GF-D8 (cell line): ENCODE measurements at places on chromosomes 6 and 20.

GRCh38 chr20:22563062-22563965, 21.1 kb downstream of the FOXA2 start:
- no peak for DNase-seq

- DNase-seq: no peak
Observed at GRCh38 chr6:87755708-87756671, 54.0 kb upstream of the AKIRIN2 start.

DNA sequence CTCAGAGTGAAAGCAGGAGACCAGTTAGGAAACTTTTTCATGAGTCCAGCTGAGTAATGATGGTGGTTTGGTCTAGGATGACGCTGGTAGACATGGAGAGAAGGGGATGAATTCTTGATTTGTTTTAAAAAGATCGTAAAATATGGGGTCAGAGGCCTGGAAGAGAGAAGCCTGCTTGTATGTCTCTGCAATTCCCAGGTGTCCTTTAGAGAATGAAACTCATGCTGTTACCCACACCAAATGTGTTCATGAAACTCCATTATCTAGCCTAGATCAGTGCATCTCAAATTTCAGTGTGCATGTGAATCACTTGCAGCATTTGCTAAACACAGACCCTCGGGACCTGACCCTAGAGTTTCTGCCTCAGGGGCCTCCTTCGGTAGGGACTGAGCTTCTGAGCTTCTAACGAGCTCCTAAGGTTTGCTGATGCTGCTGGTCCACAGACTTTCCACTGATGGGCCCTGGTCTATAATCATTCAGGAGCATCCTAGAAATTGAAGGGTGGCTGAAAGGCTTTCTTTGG, 302.0 kb upstream of the PLCB4 start:
- DNase-seq: no peak

DNA sequence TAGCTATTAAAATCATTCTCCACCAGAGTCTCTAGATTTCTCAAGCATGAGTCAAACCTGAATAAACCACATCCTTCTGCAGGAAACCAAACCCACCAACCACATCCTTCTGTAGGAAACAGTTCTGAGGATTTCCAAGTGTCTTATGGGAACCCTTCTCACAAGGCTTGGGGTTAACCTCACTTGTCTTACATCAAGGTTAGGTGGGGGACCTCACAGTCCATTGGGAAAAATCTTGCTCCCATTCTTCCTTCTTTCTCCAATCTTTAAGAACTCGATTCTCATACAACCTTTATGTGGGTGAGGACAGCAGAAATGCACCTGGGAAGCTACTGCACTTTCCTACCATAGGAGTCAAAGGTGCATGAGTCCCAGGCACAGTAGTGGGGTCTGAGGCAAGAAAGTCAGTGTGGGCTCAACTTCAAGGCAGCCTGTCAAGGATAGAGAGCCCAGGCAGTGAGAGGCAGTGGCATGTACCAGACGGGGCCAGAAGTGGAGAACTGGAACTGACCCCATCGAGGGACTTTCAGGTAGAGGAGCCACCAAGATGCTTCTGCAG, 114.5 kb downstream of the SLC22A3 start:
- DNase-seq: peak; percentile 68

DNA sequence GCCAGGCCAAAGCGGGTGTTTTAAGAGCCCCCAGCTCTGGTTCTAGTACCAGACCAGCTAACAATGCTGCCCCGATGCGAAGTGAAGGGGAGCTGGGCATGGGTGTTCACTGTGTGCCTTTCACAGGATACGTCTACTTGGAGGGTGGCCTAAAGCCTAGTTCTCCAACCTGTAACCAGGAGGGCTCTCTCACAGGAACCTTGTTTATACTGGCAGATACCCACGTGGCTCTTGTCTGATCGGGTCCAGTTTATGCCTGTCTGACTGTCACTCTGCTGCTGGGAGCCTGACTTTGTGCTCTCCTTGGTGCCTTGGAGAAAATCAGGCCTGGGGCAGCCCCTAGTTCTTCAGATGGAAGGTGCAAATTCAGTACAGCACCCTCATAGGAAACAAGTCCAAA, 60.2 kb upstream of the RNF144B start:
- no peak for DNase-seq

GRCh38 chr20:24662322-24662721, 192.9 kb downstream of the SYNDIG1 start:
- DNase-seq: no peak

DNA sequence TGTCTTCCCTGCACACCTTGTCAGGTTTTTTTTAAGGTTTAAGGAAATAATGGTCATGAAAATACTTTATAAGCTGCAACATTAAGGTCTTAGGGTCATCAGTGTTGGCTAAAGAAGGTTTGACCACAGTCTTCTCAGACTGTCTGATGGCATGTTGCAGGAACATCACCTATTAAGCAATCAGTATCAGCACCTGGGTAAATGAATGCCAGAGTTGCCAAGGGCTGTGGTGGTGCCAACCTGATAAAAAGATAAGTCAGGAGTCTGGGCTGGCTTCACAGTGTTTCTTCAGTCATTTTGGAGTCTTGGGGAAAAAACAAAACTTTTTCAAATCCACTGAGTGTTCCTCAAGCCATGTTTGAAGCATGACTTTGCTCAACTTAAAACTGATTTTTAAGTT, 61.5 kb upstream of the VSTM2L start:
- DNase-seq: no peak

DNA sequence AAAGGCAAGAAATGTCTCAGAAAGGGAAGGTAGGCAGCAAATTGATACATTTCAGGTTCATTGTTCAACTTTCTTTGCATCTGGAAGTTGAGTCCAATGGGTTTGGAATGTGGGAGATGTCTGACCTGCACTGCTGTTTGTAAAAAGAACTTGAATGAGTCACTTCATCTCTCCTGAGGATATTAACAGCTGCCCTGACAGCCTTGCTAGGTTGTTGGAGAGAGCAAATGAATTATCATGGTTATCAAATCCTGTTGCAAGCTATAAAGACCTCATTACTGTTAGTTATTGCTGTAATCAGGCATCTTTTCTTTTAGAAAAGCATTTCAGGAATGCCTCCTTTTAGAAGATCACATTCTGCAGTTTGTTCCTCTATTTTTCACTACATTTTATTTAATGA, 23.0 kb upstream of the FLRT3 start:
- DNase-seq: no peak

DNA sequence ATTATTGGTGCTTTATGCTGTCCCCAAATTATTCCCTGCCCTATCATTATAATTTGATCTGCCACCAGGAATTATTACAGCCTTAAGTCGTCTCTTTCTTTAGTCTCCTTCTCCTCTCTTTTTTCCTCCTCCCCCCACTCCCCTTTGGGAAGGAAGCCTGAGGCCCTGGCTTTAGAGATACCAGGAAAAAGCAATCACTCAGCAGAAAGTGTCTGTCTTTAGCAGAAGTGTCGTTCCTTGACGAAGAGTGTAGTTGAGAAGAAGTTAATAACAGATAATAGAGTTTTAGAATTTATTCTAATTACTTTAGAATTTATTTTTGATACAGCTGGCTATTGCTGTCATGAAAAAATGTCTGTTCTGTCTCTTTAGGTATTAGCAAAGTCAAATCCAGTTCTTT, 16.5 kb downstream of the LIN28B start:
- DNase-seq: no peak

- no peak for DNase-seq
Observed at GRCh38 chr20:25022680-25023079, 30.1 kb upstream of the APMAP start.

DNA sequence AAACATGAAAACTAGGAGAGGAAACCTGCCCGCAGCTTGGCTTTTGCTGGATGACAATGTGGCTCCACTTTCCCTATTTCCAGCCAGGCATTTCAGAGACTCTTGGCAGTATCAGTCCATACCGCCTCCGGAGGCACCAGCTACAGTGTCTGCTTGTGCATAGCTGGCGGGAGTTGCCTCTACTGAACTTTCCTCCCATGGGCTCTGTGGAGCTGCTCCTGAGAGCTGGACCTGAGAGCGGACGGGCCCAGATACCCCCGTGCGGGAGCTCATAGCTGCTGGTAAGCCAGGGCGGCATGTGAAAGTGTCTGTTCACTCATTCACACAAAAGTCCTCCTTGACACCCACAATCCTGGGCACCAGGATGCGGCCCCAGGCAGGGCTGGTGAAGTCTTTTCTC, 130.3 kb upstream of the PMEPA1 start:
- DNase-seq: no peak

DNA sequence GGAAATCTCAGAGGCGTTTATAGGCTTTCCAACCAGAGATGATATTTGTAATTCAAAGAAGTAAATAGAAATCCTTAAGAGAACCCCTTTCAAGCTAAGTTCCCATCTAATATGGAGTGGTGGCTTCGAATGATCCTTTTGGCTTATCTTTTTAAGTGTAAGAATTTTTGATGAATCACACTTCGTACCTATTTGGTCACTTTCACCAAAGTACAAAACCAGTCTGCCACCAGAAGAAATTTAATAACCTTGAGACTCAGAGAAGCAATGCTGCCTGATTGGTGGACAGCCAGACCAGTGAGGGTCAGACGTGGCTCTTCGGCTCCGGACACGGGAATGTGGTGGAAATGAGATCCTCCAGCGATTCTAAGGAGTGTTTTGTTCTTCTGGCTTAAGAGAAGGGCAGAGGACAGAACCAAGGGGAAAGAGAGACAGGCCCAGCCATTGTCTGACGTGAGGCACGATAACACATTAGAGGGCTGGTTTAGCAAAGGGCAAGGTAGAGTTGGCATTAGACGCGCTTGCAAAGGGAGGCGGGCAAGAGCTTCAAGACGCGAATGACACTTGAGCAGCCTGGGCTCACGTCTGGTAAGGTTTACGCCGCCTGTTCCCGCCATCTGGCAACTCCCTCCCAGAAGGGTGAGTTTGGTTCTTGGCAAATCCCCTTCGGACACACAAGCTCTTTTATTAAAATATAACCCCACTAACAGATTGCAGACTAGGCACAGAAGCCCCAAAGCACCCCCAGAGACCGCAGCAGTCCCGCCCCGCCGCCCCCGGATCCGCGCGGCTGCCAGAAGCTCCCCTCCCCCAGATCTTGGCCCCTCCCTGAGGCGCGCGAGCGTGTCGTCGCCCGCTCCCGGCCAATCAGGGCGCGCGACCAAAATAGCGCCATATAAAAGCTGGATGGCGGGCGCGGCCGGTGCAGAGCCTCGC, 50.0 kb upstream of the EZR start:
- DNase-seq: no peak

- DNase-seq: no peak
Observed at GRCh38 chr6:155936551-155936950, 480.9 kb upstream of the NOX3 start.

DNA sequence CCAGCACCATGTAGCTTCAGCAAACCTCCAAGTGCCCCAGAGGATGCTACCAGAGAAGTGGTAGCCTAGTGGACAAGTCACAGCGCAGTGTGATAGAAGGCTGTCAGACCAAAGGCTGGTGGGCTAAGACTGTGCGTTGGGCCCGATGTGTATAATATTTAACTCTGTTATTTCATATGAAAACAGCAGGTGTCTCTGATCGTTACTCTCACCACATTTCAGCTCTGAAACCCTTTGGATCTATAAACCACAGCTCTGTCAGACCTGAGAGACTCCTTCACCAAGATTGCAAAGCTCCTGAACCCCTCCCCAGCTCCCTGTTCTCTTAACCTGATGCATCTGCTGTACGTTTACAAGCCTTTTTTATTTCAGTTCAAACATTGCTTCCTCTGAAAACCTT, 43.8 kb downstream of the ISM1 start:
- DNase-seq: no peak

DNA sequence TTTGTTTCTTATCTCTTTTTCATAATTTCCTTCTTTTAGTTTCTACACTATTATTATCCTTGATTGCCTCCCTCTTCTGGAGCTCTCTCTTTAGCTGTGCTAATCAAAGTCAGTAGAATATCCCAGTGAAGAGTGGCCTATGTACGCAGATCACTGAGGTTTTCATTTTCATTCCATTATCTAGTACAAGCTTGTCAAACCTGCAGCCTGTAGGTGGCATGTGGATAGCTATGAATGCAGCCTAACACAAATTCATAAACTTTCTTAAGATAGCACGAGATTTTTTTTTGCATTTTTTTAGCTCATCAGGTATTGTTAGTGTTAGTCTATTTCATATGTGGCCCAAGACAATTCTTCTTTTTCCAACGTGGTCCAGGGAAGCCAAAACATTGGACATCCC, 825.7 kb upstream of the MAP3K7 start:
- DNase-seq: no peak

DNA sequence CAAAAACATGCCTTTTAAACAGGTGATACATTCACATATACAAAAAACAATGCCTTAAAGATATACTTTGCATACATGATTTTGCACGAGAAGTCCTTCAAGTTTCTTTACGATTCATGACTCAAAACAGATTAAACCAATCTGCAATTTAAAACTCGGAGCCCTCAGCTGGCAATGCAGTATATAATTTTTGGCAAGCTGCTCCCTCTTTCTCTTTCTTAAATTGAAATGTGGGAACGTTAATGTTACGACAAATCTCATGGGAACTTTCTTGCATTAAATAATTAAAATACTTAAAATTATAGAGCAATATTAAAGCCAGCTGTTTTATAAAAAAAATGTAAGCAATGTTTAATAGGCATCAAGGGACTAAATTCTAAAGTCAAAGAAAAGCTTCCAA, 334.6 kb downstream of the ESR1 start:
- DNase-seq: no peak

DNA sequence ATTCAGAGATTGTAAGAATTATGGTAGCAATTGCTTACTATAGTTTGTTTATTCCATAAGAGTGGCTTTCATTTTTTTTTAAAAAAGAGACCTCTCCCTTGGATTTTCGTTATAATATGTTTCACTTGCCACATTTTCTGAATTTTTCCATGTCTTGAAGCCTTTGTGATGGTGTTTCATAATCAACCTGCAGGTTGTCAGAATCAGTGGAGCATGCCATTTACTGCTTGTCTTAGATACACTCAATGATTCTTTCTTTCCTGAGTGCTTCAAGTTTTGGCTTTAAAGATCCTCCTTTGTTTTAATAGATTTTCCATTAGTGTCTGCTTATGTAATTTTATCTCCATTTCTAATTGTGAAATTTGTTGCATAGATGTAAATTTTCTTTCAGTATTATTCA, 31.2 kb downstream of the KCNQ5 start:
- peak; percentile 45 for DNase-seq

GRCh38 chr20:51494241-51495110, 48.0 kb downstream of the NFATC2 start:
- DNase-seq: peak; percentile 43

DNA sequence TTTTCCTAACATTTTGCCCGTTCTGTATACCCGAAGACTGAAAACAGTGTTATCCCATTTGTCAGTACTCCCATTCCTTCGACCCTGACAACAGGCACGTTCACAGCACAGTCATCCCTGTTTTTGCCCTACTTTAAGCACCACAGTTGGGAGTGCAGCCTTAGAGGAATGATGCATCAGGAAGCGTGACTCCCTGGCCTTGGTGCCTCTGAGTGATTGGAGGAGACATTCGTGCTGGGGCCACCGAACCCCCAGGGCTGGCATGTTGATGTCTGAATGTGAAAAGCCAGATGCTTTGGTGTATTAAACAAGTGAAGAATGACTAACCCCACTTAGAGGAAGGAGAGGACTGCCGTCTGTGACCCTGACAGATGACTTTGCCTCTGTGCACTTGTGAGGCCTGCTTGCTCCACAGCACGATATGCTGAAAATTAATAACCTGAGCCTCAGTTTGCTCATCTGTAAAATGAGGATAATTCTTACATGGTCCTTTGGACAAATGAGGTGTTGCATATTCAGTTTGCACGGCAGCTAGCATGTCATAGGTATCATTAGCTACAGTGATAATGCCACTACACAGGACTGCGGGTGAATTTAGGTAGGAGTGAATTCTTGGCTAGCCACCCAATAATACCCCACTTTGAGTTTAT, 36.0 kb downstream of the STK35 start:
- no peak for DNase-seq

GRCh38 chr6:14950103-14950969, 295.5 kb upstream of the JARID2 start:
- no peak for DNase-seq
